Activated CD4-positive, alpha-beta T cell treated with anti-CD3 and anti-CD28 coated beads, Interleukin-2, amount 50 U/mL, for 48 hours (primary cell): ENCODE measurements at places on chromosomes 7 and 10.

- DNase-seq: no peak
Observed at GRCh38 chr7:69199661-69200060, 398.6 kb upstream of the AUTS2 start.

- no peak for DNase-seq
Observed at GRCh38 chr10:10055656-10056442, 961.8 kb upstream of the CELF2 start.

- DNase-seq: no peak
Observed at GRCh38 chr10:119657725-119658124, 6.5 kb downstream of the BAG3 start.

DNA sequence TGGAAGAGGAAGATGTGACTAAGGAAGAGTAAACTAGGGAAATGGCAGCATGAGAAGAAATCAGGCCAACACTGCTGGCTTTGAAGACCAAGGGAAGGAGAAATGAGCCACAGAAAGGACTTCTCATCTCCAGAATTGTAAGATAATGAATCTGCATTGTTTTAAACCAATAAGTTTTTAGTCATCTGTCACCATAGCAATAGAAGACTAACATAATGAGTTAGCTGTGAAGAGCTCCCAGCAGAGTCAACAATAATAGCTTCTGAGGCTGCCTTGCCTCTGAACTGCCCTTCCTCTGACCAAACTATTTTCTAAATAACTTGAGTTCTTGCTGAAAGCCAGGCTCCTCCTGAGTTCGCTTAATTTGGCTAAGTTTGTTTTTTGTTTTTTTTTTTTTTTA, 103.6 kb downstream of the CACNA2D1 start:
- no peak for DNase-seq

GRCh38 chr7:132771301-132771730, 195.0 kb upstream of the PLXNA4 start:
- DNase-seq: peak; percentile 13

- DNase-seq: no peak
Observed at GRCh38 chr10:29228562-29228961, 60.3 kb upstream of the LYZL1 start.

DNA sequence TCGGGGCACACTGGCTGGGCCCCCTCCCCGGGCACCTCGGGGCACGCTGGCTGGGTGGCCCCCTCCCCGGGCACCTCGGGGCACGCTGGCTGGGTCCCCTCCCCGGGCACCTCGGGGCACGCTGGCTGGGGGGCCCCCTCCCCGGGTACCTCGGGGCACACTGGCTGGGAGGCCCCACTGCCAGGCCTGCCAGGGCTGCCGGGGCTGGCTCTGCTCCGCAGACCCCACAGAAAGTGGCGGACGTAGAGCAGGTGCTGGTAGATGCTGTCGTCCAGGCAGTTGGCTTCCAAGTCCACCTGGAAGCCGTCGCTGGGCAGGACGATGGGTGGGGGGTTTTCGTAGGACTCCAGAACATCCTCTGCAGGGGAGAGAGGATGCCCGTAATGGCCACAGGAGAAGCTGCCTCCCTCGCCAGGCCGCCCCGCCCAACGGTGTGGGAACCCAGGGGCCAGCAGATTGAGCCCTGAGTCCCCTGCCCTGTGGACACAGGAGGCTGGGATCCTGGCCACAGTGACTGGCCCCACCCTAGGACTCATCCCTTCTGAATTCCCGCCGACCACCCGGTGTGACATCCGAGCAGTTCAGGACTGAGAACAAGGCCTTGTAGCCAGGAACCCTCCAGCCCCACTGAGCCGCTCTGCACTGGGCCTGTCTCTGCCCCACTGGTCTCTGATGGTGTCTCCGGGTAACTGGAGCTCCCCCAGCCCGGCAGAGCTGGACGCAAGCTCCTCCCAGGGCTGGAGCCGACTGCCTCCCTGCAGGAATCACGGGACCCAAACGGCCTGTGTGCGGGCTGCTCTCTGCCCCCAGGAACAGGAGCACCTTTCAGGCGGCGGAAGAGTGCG, 28.2 kb downstream of the AP5Z1 start:
- DNase-seq: no peak

DNA sequence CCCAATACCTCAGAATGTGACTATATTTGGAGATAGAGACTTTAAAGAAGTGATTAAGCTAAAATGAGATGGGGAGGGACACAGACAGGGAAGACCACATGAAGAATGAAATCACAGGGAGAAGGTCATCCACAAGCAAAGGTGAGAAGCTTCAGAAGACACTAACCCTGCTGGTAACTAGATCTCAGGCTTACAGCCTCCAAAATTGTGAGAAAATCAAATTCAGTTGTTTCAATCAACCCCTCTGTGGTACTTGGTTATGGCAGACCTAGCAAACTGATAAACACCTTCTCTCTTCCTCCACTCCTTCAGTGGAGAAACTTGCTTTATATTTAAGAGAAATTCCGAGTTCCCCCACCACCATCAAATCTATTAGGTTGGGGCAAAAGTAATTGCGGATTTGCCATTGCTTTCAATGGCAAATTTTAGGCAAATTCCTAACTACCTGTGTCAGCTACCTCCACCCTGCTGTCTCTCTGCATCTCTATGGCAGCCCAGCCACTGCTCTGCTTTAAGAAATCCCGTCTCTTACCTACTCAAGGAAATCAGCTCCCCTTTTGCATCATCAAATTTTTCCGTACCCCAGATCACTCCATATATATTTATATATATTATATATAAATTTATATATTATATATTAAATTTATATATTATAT, 38.2 kb downstream of the SEMA3E start:
- DNase-seq: no peak

DNA sequence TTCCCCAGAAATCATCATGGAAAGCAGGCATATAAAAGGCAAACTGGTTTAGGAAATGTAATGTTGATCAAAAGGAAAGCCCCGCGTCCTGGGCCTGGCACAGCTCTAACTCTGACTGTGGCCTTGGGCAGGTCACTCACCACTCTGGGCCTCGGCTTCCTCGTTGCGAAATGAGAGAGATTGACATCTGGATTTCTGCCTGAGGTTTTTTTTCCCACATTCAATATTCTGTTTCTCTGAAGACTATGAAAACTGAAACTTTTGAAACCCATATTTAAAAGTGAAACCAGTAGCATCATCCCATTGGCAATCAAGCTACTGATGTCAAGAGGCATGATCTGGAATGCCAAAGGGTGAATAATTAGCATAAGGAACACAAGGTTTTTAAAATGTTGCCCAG, 369.7 kb upstream of the NPVF start:
- no peak for DNase-seq

GRCh38 chr7:114081606-114082425, 163.0 kb upstream of the PPP1R3A start:
- DNase-seq: no peak

DNA sequence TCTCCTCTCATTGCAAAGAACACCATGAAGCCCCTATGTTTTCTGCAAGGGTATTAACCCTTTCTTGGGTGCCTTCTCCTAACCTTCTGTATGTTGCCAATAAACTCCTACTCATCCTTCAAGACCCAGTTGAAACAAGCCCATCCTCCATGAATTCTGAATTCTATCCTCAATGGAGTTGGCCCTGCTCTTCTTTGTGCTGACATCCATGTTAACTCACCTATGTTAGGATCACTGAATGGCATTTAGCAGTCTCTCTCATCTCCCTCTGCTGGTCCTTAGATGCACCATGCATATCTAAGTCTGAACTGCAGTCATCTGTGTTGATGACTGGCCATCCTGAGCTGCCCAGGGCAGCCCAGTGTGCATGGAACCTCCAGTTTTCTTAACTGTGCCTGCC, 129.8 kb downstream of the BUB3 start:
- no peak for DNase-seq

- no peak for DNase-seq
Observed at GRCh38 chr10:78572565-78572964, 496.2 kb upstream of the ZMIZ1 start.

DNA sequence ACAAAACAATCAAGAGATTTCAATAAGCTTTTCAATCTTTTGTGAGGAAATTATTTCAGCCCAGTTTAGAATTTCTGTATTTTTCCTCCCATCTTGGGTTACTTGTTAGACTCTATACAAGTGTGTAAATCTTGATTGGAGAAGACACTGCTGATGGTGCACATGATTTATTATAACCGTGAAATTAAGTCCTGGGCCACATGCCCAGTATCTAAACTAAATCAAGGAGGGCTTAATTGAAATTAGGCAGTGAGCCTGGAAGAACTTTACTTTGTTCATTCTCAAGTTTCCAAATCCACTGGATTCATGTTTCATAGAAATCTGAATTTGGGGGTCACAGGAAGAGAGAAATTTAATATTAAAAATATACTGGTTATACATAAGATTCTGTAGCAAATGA, 44.5 kb downstream of the CSTF2T start:
- DNase-seq: no peak

DNA sequence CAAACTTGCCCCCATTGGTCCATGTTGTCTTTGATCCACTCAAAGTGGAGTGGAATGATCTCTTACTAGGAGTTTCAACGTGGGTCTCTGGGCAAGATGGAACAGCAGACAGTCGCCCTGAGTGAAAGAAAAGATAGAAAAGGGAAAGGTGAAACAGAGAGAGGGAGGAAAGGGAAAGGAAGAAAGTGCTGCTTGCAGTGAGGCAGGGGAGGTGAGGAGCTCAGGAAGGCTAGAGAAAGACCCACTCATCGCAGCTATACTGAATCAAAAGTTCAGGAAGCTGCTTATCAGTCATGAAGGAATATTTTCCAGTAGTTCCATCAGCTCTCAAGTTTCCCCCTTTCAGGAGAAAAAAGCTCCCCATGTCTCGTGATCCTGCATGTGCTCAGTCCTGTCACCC, 86.9 kb downstream of the ZNF467 start:
- no peak for DNase-seq

GRCh38 chr7:128398016-128398840, 11.6 kb downstream of the IMPDH1 start:
- peak; percentile 64 for DNase-seq

DNA sequence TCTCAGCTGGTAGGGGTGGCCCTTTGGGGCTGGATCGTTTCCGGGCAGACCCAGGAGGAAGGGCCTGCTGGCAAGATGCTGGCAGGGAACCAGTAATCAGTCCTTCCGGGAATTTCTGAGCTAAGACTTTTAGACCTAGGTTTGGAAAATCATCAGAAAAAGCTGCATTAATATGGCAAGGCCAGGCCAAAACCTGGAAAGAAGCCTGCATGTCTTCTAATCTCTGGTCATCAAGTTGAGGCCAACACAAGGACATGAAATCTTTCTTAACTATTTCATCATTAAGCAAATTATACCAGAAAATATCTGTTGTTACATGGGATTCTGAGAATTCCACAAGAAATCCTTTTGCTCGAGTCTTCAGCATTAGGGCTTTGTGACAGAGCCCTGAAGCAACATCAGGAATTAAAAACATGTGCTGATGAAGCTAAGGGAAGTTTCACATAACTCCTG, 19.9 kb downstream of the CPA1 start:
- no peak for DNase-seq

DNA sequence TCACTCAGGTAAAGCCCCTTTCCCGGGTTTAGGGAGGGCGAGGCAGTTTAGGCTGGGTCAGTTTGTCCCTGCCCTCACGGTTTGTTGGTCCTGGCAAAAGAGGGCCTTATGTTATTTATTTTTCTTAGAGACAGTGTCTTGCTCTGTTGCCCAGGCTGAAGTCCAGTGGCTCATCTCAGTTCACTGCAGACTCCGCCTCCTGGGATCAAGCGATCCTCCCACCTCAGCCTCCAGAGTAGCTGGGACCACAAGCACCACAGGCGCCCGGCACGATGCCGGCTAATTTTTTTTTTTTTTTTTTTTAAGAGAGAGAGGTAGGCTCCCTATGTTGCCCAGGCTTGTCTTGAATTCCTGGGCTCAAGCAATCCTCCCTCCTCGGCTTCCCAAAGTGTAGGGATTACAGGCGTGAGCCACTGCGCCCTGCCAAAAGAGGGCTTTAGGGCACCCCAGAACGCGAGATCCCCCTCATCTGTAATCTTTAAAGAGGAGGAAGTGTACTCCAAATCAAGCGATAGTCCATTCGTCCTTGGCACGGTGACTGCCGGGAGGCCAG, 626 bp upstream of the BMS1 start:
- peak; percentile 21 for DNase-seq

DNA sequence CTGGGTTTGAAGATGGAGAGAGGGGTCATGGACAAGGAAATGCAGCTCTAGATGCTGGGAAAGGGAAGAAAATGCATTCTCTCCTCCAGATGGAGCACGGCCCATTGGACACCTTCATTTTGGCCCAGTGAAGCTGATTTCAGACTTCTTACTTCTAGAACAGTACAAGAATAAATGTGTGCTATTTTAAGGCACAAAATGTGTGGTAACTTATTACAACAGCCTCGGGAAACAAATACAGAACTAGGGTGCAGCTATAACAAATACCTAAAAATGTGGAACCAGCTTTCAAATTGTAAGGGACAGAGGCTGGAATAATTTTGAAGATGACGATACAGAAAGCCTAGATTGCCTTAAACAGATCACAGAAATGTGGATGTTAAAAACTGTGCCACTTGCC, 54.1 kb downstream of the CYTH3 start:
- no peak for DNase-seq

GRCh38 chr10:104318326-104318725, 19.9 kb downstream of the ITPRIP start:
- DNase-seq: no peak

DNA sequence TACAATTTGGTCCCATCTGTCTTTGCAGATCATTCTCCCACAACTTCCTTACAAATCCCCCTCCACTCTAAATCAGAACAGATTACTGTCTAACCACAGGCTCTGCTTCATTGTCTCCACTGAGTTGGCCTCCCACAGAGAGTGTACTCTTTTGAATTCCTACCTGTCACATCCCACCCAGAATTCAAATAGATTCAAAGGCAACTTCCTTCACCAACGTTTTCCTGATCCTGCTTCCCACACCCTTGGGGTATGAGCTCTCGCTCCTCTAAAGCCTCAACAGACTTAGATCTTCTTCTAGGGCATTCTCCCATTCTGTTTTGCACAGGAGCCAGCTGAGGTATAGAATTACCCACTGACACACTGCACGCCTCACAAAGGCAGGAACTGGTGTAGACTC, 197.8 kb upstream of the CDCA7L start:
- DNase-seq: no peak

GRCh38 chr7:13457790-13458189, 531.7 kb downstream of the ETV1 start:
- no peak for DNase-seq

GRCh38 chr7:6166443-6166891, 106.0 kb downstream of the CYTH3 start:
- no peak for DNase-seq

GRCh38 chr10:30997536-30998235, 34.0 kb downstream of the ZNF438 start:
- DNase-seq: no peak

DNA sequence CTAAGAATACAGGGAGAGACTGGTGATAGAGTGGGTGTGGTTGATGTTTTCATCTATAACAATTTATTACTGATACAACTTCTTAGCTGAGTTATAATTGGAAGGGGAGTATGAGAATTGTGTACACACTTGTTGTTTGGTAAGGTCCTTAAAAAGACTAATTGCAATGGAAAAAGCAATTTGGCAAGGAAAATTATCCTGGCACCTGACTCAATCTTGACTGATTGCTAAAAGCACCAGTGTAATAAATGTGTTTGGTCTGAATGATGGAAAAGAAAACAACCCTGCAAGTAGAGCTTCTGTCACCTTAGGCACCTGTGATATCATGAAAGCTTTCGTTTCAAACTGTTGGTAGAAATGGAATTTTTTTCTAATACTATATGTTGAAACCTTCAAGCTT, 6.7 kb upstream of the GSDME start:
- no peak for DNase-seq

GRCh38 chr10:24113901-24114300, 95.0 kb upstream of the KIAA1217 start:
- DNase-seq: no peak
